ENCODE measurements at places on chromosomes 4 and X.

DNA sequence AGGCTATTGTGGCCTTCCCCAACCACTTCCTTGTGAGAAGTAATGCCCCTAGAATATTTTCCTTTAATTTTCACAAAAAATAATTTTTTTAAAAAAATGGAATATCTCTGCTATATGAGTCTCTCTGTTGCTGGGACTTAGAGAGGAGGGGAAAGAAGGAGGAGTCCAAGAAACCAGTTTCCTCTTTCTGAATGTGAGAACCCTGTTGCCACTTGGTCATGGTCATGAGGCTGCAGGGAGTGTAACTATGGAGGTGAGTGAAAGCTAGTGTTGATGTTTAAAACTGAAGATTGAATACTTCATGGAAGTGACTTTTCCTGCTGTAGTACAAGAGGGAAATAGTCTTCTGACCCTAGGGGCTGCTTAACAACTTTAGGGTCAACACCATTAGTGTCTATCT is 20.4 kb downstream of the KIAA1210 start:
- no peak for DNase-seq

DNA sequence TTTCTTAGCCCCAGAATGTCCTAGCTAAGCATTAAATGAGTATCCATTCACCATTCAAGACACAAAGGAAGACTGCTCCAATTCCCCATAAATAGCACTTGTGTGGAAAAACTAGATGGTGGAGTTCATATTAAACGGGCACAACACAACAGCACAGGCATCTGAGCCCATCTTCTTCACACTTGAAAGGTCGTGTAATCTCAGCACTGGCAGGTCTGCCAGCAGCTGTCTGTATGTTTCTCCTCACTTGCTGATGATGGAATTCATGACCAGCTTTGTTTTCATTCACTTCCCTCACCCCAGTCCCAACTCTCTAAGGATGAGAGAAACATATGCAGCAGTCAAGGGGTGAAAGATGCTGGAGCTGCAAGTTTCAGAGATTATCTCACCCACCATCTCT is 148.7 kb downstream of the AFAP1 start:
- DNase-seq: no peak

DNA sequence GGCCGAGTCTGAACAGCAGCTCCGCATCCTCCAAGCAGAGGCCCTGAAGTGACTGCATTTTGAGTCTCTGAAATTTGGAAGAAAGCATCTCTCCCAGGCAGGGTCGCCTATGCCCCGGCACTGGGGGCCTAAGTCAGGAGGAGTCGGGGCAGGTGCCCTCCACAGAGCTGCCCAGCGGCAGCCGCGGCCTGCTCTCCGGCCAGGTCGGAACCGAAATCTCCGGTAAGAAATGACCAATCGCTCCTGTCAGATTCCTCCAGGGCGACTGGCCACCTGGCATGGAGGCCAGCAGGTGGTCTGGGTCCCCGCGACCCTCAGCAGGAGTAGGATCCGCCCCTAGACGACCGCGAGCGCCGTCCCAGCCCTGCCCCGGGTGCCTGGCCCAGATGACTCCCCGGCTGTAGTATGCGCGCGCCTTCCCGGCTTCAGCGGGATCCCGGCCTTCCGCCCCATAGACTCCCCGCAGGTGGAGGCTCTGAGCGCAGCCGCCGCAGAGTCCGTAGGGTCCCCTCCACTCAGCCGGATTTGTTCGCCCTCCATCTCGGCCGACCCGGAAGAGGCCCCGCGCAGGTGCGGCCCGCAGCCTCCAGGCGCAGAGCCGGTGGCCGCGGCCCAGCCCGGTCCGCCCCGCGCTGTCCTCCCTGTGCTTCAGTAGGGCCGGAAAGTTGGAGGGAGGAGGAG is 1.5 kb downstream of the NKX1-1 start:
- peak; percentile 73 for DNase-seq

DNA sequence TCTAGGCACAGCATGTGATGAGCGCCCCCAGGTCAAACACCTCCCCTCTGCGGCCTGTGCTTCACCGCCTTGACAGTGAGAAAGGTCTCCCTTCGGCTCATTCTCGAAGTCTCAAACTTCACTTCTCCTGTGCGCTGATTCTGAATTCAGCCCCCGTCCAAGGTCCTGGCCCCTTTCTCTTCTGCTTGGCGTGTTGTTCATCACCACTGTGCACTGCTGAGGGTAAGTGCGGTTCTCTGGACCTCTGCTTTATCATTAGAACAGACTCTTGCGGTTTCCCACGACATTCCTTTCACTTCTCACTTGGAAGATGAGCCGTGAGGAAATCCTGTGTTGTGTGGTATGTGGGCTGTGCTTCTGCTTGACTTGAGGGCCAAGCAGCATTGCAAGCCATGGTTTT is 11.9 kb downstream of the HTT-AS start:
- DNase-seq: no peak

DNA sequence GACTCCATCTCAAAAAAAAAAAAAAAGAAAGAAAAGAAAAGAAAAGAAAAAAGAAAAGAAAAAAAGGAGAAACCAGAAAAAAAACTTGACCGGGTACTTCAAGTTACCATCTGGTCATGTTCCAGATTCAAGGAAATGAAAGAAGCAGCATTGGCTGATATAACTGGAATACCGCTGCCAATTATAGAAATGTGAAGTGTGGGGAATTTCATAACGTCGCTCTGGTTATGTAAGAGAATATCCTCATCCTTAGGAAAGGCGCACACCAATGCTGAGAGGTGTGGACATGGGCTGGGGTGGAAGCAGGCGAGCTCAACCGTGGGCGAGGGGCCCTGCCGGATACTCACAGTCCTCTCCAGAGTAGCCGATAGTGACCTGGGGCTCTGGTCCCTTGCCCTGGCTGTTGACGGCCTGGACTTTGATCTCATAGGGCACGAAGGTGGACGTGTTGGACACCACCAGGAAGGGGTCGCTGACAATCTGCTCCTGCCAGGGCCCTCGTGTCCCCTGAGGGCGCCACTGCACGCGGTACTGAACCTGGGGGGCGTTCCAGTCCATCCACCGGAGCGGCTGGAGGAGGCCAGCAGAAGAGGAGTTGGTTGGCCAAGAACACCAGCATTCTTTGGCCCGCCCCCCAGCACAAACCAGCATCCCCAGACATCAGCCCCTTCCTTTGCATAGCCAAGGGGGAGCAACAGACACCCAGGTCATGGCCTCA is 19.5 kb downstream of the L1CAM start:
- no peak for DNase-seq

GRCh38 chrX:68919707-68920106 is 90.9 kb downstream of the EFNB1 start:
- DNase-seq: no peak

Measured in suprapubic skin (tissue), 4 donors.